ENCODE measurements at places on chromosomes 2 and 18. TPM values are rescaled to one million over a fixed set of nuclear protein-coding genes. Genes with fewer than 3 reads are reported as not detected.

GRCh38 chr2:119294671-119295070, 71.0 kb downstream of the STEAP3 start:
- no peak for DNase-seq
- no peaks in the 10 kb centered on the region for H3K36me3 ChIP-seq
- no peak overlapping the region for H3K4me3 ChIP-seq
- H3K4me1 ChIP-seq, result peaks cover 3% of the 10 kb centered on the region
- no peak overlapping the region for H3K27ac ChIP-seq

- no peak overlapping the region for H3K4me3 ChIP-seq
- H3K4me1 ChIP-seq, result no peaks in the 10 kb centered on the region
- H3K36me3 ChIP-seq, result no peaks in the 10 kb centered on the region
- no peaks in the 10 kb centered on the region for H3K27me3 ChIP-seq
- DNase-seq, result no peak
Observed at GRCh38 chr2:145985517-145985916, 1465.6 kb upstream of the ZEB2 start.

- no peak overlapping the region for H3K4me3 ChIP-seq
Observed at GRCh38 chr2:133235968-133236367, 332.3 kb downstream of the NCKAP5 start.

GRCh38 chr2:96218508-96219131, 10.0 kb upstream of the STARD7 start:
- no peak overlapping the region for H3K27ac ChIP-seq
- no peaks in the 10 kb centered on the region for H3K27me3 ChIP-seq
- no peaks in the 10 kb centered on the region for H3K4me1 ChIP-seq
- H3K4me3 ChIP-seq, result no peak overlapping the region
- no peaks in the 10 kb centered on the region for H3K36me3 ChIP-seq

- DNase-seq, result no peak
- no peaks in the 10 kb centered on the region for H3K36me3 ChIP-seq
- H3K27ac ChIP-seq, result no peak overlapping the region
Observed at GRCh38 chr2:235910067-235910466, 258.1 kb downstream of the GBX2 start.

DNA sequence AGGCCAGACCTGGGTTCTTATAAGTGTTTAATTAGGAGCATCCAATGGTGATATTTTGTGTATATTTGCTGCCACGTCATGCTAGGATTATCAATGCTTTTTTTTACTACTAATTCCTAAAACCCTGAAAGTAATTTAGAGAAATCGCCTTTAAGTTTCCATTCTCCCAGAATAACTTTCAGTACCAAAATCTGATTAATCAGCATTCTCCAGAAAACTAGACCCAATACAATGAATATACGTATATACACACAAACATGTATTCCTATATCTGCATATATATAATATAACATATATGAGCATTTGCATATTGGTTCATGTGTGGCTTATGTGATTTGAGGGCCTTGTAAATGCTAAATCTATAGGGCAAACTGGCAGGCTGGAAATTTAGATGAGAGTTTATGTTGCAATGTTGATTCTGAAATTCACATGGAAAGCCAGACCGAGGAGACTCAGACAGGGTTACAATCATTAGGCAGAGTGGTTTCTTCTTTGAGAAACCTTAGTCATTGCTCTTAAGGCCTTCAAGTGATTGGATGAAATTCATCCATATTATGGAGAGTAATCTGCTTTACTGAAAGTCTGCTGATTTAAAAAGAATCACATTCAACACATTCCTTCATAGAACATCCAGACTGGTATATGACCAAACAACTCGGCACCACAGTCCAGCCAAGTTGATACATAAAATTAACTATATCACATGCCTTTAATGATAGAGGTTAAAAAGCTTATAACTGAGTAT, 65.9 kb upstream of the RGPD4 start:
- no peaks in the 10 kb centered on the region for H3K27me3 ChIP-seq
- H3K4me1 ChIP-seq, result no peaks in the 10 kb centered on the region
- no peak for DNase-seq
- H3K27ac ChIP-seq, result no peak overlapping the region

- peaks cover 16% of the 10 kb centered on the region for H3K4me1 ChIP-seq
- no peaks in the 10 kb centered on the region for H3K36me3 ChIP-seq
- no peak overlapping the region for H3K27ac ChIP-seq
- peak; percentile 77 for DNase-seq
- H3K4me3 ChIP-seq, result no peak overlapping the region
Observed at GRCh38 chr2:100895402-100895801, 75.5 kb downstream of the NPAS2 start.

GRCh38 chr2:190340369-190340768, 3.0 kb upstream of the INPP1 start:
- H3K36me3 ChIP-seq, result no peaks in the 10 kb centered on the region
- H3K4me1 ChIP-seq, result peaks cover 21% of the 10 kb centered on the region
- no peak for DNase-seq
- H3K4me3 ChIP-seq, result no peak overlapping the region

- no peak overlapping the region for H3K27ac ChIP-seq
- no peak for DNase-seq
- H3K4me3 ChIP-seq, result no peak overlapping the region
- H3K36me3 ChIP-seq, result no peaks in the 10 kb centered on the region
- no peaks in the 10 kb centered on the region for H3K27me3 ChIP-seq
Observed at GRCh38 chr2:140701726-140702125, 1429.1 kb downstream of the LRP1B start.

DNA sequence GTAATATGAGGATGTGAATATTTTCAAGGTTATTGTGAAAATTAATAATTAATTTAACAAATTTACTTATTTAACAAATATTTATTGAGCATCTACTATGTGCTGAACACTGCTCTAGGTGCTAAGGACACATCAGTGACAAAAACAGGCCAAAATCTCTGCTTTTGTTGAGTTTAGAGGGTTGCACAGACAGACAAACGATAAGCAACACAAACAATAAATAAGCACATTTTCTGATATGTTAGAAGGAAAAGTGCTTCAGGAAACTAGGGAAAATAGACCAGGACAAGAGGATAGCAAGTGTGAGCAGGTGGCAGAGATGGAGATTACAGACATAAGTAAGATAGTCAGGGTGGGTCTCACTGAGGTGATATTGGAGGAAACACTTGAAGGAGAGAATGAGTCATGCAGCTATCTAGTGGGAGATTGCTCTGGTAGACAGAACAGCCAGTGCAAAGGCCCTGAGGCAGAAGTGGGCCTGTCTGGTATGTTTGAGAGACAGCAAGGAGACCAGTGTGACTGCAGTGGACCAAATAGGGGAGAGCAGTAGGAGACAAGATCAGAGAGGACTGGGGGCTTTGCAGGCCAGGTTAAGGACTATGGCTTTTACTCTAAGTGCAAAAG, 38.3 kb downstream of the SFXN5 start:
- H3K36me3 ChIP-seq, result no peaks in the 10 kb centered on the region
- H3K27me3 ChIP-seq, result no peaks in the 10 kb centered on the region
- H3K4me1 ChIP-seq, result no peaks in the 10 kb centered on the region
- H3K27ac ChIP-seq, result no peak overlapping the region

- no peak overlapping the region for H3K27ac ChIP-seq
- no peak overlapping the region for H3K4me3 ChIP-seq
- no peaks in the 10 kb centered on the region for H3K27me3 ChIP-seq
- no peaks in the 10 kb centered on the region for H3K36me3 ChIP-seq
- H3K4me1 ChIP-seq, result no peaks in the 10 kb centered on the region
Observed at GRCh38 chr2:231144896-231145295, 20.1 kb upstream of the HTR2B start.

GRCh38 chr2:73111073-73112025, 1.4 kb downstream of the RAB11FIP5 start:
- peak overlapping the region; percentile 60 for H3K4me3 ChIP-seq
- H3K27me3 ChIP-seq, result no peaks in the 10 kb centered on the region
- peak overlapping the region; percentile 91 for H3K27ac ChIP-seq
- no peaks in the 10 kb centered on the region for H3K4me1 ChIP-seq

DNA sequence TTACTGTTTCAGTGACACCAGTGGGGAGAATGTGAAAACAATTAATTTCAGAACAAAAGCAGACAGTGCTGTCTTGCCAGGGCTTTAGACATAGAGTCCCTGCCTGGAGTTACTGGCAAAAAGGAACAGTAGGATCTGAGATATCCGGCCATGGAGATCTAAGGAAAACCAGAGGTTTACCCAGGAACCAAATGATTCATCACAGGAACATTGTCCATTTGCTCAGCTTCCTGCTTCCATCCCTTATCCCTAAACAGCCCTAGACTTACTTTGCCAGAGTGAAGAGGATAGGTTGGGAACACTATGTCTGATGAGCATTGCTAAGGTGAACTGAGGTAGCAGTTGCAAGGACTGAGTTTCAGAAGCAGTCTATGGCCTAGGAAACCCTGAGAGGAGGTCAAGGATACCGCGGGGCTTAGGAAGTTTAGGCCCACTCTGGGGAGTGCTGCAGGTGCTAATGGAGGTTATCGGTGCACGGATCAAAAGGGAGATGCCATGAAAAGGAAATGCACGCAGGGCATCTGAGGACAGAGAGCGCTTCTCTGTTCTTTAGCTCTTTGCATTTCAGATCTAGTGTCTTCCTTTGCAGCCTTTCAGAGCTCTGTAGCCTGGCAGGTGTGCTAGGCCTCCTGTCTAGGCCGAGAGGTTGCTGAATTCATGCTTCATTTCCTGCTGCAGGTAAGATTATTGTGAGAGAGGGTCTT, 223.9 kb downstream of the CDCA7 start:
- H3K36me3 ChIP-seq, result no peaks in the 10 kb centered on the region
- no peak overlapping the region for H3K4me3 ChIP-seq
- H3K27ac ChIP-seq, result no peak overlapping the region
- no peak for DNase-seq
- no peaks in the 10 kb centered on the region for H3K27me3 ChIP-seq
- H3K4me1 ChIP-seq, result no peaks in the 10 kb centered on the region

GRCh38 chr2:157848213-157848612, 27.9 kb downstream of the ACVR1 start:
- no peak overlapping the region for H3K27ac ChIP-seq
- no peaks in the 10 kb centered on the region for H3K36me3 ChIP-seq
- H3K4me3 ChIP-seq, result no peak overlapping the region
- H3K27me3 ChIP-seq, result no peaks in the 10 kb centered on the region

GRCh38 chr2:31233231-31233630, 721 bp upstream of the EHD3 start:
- peaks cover 8% of the 10 kb centered on the region for H3K4me1 ChIP-seq
- no peak for DNase-seq
- H3K27ac ChIP-seq, result no peak overlapping the region
- no peaks in the 10 kb centered on the region for H3K27me3 ChIP-seq
- H3K4me3 ChIP-seq, result peak overlapping the region; percentile 66

- no peaks in the 10 kb centered on the region for H3K36me3 ChIP-seq
- no peak for DNase-seq
- peak overlapping the region; percentile 72 for H3K27ac ChIP-seq
- H3K27me3 ChIP-seq, result no peaks in the 10 kb centered on the region
- no peak overlapping the region for H3K4me3 ChIP-seq
- peaks cover 26% of the 10 kb centered on the region for H3K4me1 ChIP-seq
Observed at GRCh38 chr18:13568443-13569392, 157.6 kb downstream of the FAM210A start.

DNA sequence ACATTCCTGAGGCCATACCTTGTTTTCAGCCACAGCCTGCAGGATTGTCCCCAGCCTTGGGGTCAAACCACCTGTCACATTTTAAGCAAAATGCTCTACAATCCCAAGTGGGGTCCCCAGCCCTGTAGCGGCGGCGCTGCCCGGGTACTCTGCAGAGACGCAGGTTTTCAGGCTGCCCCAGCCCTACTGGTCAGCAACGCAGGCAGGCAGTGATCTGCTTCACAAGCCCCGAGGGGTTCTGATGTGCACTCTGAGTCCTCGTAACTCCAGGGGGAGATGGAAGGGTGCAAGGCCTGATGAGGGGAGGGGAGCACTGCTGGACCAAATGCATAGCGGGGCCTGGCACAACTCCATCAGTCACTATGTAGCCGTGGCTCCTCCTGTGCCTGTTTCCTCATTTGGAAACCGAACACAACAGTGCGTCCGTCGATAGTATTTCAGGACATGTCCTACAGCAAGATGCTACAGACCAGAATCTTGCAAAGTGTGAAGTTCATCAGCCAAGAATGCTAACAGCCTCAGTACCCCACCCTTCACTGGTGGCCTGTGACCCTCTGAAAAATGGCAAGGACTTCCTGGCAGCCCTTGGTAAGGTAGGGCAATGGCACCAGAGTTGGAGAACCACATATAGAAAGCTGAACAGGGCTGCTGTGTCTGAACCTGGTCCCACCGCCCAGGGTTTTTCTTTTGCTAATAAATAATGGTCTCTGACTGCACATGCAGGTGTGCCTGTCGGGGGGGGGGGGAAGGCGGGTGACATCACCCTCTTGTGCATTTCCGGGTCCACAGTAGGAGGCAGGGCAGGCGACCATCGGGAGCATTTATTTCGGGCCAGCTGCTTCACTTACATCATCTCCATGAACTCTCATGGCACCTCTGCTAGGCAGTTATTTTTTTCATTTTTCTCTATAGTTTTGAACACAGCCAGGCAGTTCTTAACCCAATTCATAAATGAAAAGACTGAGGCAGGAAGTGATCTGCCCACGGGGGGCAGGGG, 50.6 kb upstream of the TFCP2L1 start:
- H3K36me3 ChIP-seq, result peaks cover 27% of the 10 kb centered on the region
- H3K27me3 ChIP-seq, result no peaks in the 10 kb centered on the region
- peak; percentile 57 for DNase-seq
- H3K27ac ChIP-seq, result no peak overlapping the region

GRCh38 chr18:23632615-23633014, 30.1 kb downstream of the ANKRD29 start:
- no peak overlapping the region for H3K27ac ChIP-seq
- H3K4me1 ChIP-seq, result no peaks in the 10 kb centered on the region
- no peak overlapping the region for H3K4me3 ChIP-seq
- DNase-seq, result no peak

PLEKHH2 gene
- total RNA-seq, result 51.9 TPM

ZEB2 gene
- 51.0 TPM for total RNA-seq

SLC23A3 gene
- total RNA-seq, result 0.14 TPM

REEP1 gene
- total RNA-seq, result 79.5 TPM

CYS1 gene
- 8.9 TPM for total RNA-seq

DNAJC5G gene
- not detected for total RNA-seq

RAB12 gene
- total RNA-seq, result 75.3 TPM

ZNF24 gene
- total RNA-seq, result 32.4 TPM

BOLL gene
- total RNA-seq, result not detected

Measured in sigmoid colon (tissue), 7 donors.